CD14-positive monocyte (primary cell): ENCODE measurements at places on chromosomes 12 and 14. TPM values are rescaled to one million over a fixed set of nuclear protein-coding genes. Genes with fewer than 3 reads are reported as not detected.

DNA sequence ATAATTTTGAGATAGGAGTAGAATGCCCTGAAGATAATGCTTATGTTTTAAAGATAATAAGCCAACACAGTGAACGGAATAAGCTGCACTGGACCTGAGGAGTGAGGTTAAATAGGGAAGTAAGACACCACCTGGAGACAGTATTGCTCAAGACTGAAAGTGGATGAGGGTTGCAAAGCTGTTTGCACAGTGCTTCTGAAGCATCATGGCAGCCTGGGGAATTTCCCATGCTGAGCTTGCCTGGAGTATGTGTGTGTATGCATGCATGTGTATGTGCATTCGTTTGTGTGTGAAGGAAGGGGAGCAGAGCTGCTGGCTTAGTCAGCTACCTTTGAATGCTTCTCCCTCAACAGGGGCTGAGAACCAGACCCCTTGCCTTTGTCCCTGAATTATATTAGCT, 35.8 kb downstream of the BHLHE41 start:
- H3K27me3 ChIP-seq = no peaks in the 10 kb centered on the region
- H3K36me3 ChIP-seq = no peaks in the 10 kb centered on the region
- no peak overlapping the region for H3K4me3 ChIP-seq
- H3K4me1 ChIP-seq = no peaks in the 10 kb centered on the region
- H3K27ac ChIP-seq = no peak overlapping the region

Gene TROAP
- polyA plus RNA-seq = not detected

Gene TSPAN9
- 0.13 and 0.25 TPM in 2 replicates for polyA plus RNA-seq

DNA sequence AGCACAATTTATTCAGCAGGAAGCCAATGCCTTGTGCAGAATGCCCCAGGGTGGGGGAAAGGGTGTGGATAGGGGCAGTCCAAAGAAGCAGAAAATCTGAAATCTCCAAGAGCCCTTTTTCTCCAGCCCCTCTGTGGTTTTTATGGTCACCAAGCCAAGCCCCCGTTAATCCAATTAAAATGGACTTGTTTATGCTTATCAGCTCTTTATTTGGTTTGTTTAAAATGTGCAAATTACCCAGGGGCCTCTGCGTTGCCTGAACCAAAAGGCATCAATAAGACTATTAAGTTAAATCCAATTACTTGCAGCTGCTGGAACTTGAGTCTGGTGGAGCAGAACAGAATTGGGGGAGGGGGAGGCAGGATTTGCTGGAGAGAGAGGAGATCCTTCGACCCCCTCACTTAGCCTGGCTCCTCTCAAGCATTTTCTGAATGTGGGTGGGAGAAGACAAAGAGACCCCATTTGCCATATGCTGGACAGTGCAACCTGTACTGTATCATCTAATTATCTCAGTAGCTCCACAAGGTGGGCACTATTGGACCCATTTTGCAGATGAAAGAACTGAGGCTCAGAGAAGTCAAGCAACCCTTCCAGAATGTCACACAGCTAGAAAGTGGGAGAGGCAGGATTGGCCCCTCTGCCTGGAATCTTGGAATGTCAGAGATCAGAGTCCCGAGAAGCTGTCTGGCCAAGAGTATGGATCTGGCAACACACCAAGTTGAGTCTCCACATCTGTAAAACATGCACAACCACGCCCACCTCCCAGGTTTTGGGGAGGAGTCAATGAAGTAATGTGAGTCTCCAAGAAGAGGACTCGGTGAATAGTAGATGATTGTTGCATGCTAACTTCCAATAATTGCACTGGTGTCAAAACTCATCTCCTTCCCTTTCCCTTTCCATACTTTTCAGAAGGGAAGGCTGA, 66.9 kb downstream of the CMKLR1 start:
- no peaks in the 10 kb centered on the region for H3K27me3 ChIP-seq
- H3K4me1 ChIP-seq = peaks cover 39% of the 10 kb centered on the region
- H3K36me3 ChIP-seq = no peaks in the 10 kb centered on the region

Gene GNG2
- 151 TPM for polyA plus RNA-seq

DNA sequence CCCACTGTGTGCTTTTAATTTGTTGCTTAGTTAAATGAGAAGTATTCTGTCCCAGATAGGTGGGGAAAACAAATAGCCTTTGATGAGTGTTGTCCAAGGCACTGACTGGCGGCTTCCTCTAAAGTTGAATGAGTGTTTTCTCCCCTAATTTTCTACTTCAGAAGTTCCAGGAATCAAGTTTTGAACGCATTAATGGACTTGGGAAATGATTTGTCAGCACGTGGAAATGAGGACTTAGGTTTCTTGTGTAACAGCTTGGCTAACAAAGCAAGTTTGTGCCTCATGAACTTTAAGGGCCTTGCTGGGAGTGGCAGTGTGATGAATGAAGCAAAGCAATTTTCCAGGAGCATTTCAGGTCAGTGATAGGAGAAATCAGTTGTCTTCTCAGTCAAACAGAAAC, 56.9 kb downstream of the LIN52 start:
- no peaks in the 10 kb centered on the region for H3K27me3 ChIP-seq
- no peak overlapping the region for H3K27ac ChIP-seq
- peaks cover 3% of the 10 kb centered on the region for H3K36me3 ChIP-seq
- H3K4me3 ChIP-seq = no peak overlapping the region

Gene CLEC2D
- 2.5 TPM for polyA plus RNA-seq

Gene KIF26A
- not detected for polyA plus RNA-seq

Gene ZDHHC22
- not detected in 2 replicates for polyA plus RNA-seq

Gene ANO2
- not detected for polyA plus RNA-seq

DNA sequence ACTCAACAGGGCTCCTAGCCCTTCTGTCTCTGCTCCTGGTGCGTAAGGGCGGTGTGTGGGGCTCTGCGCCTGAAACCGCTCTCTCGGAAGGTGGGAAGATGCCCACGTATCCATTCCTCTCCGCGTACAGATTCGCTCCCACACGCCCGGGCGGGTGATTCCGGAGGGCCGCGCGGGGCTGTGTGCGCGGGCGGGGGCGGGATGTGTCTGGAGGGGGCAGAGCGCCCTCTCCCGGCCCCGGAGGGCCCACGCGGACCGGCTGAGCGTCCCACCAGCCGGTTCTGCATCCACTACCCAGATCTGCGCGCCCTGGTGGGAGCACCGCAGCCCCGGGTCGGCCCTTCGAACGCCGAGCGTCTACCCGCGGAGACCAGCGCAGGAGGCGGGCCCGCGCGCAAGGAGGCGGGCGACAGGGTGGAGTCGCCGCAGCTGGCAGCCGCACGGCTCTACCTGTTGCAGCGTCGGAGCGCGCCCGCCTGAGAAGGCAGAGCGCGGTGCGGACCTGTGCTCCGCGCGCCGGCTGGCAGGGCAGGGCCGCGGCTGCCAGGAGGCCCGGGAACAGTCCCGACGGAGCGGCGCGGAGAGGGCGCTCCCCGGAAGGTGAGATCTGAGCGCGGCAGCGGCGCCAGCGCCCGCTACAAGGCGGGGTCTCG, 1.4 kb upstream of the KCNK13 start:
- H3K4me3 ChIP-seq = peak overlapping the region; percentile 43
- H3K4me1 ChIP-seq = peaks cover 58% of the 10 kb centered on the region
- no peaks in the 10 kb centered on the region for H3K36me3 ChIP-seq
- peaks cover 37% of the 10 kb centered on the region for H3K27me3 ChIP-seq
- no peak overlapping the region for H3K27ac ChIP-seq
- DNase-seq = peak; percentile 19
